Hematopoietic multipotent progenitor cell treated with erythropoietin and hydrocortisone succinate and interleukin-3 and kit ligand, for 4 days (in vitro differentiated cells): ENCODE measurements at places on chromosomes 5 and 9.

- DNase-seq = no peak
These were observed 393.9 kb upstream of the RIOK2 start for GRCh38 chr5:97576956-97577355.

GRCh38 chr9:2015581-2016407, 647 bp downstream of the SMARCA2 start:
- peak; percentile 64 for DNase-seq

DNA sequence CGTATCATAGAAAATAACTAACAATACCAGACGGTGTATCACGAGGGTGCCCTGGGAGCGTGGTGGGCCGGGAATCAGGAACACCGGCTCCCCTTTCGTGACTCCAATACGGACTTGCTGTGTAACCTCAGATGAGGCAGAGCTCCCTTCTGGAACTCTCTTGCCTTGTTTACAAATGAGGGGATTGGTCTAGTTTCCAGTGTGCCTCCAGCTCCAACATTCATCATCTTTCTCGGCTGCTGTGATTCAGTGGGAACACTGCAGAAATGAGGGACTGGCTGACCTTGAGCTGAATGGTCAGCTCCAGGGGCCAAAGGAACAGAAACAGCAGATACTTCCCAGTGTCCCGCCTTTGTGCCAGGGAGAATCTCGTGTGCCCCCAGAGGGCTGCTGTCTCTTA, 22.6 kb upstream of the TGFBI start:
- DNase-seq = no peak

- no peak for DNase-seq
These were observed 395.6 kb downstream of the DMAC1 start for GRCh38 chr9:7403839-7404487.

GRCh38 chr5:143968071-143968878, 156.3 kb downstream of the HMHB1 start:
- DNase-seq = peak; percentile 54

- DNase-seq = no peak
These were observed 233.0 kb upstream of the SGCD start for GRCh38 chr5:156094001-156094400.

GRCh38 chr9:85995599-85995998, 54.7 kb downstream of the NAA35 start:
- peak; percentile 17 for DNase-seq

- DNase-seq = no peak
These were observed 975 bp downstream of the AGXT2 start for GRCh38 chr5:35046774-35047173.

- DNase-seq = peak; percentile 40
These were observed 790 bp downstream of the PTAR1 start for GRCh38 chr9:69759021-69759420.

GRCh38 chr9:31347082-31347617, 1037.3 kb upstream of the ACO1 start:
- DNase-seq = peak; percentile 53

- DNase-seq = no peak
These were observed 1275.4 kb upstream of the CDH18 start for GRCh38 chr5:21263361-21263760.

- peak; percentile 65 for DNase-seq
These were observed 17.7 kb downstream of the RALGDS start for GRCh38 chr9:133103183-133103986.

DNA sequence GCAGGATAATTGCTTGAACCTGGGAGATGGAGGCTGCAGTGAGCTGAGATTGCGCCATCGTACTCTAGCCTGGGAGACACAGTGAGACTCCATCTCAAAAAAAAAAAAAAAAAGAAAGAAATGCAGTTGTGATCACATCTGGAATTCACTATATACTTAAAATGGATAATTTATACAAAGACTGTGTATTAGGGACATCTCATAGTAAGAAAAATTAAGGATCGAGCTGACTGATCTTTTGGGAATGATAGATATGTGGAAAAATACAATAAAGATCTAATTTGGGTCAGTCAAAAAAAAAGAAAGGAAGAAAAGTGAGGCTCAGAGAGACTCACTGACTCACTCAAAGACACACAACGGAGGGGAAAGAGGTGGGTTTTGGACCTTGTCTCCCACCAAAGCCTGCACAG, 73.2 kb upstream of the STXBP1 start:
- DNase-seq = no peak
